ENCODE measurements at places on chromosomes 11 and 22. TPM values are rescaled to one million over a fixed set of nuclear protein-coding genes. Genes with fewer than 3 reads are reported as not detected.
A peak's percentile ranks its signal among the peaks of the same experiment; 100 is the strongest.

Gene CBLIF
- total RNA-seq, result not detected

Gene RAB38
- total RNA-seq, result 9.9 TPM

Gene EXPH5
- total RNA-seq, result 1.8 TPM

DNA sequence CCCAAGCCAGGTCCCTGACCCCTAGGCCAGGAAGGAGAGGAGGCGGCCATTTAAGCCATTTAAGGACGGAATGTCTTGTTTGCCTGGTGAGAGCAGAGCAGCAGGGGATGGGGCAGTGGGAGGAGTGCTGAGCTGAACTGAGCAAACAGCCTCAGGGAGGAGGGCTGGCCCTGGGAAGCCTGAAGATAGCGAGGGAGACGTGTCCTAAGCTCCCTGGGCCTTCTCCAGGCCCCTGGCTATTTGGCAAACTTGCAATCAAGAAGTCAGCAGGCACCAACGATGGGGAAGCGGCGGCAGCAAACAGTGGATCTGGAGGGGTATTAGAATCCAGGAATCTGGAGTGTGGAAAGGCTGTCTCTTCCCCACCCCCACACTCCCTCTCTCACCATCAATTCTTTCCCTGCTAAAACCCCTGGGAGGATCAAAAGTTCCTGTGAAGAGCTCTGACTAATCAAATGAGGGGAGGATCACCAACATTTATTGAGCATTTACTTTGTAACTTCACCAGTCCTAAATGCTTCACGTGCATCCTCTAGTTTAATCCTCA lies 8.8 kb downstream of the BCL9L start:
- H3K27ac ChIP-seq, result peak overlapping the region; percentile 32
- no peaks in the 10 kb centered on the region for H3K27me3 ChIP-seq

DNA sequence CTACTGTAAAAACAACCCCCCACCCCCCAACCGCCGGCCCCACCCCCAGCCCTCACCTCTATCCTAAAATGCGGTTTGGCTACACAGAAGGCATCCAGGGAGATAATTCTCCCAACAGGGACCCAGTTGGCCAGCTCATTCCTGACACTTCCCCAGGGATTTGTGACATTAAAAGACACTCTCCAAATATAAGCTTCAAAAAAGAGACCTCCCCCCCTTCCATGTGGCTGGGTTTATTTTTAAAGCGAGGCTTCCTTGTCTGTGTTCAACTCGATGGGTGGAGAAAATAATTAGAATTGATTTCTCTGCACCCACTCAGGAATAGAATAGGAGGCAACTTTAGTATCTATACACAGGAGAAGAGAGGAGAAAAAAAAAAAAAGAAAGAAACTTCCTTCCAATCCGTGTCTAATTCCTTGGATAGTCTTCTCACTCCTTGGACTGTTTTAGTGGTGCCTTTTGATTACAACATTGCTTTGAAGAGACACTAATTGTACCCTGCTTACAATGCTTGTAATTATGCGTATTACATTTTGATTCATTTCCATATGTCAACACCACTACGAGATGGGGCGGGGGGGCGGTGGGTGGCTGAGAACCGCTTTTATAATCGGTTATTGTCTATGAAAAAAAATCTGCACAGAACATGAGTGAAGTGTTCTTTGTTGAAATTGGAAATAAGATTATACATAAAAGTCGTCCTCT lies 500.4 kb downstream of the MIAT start:
- H3K36me3 ChIP-seq, result no peaks in the 10 kb centered on the region
- no peaks in the 10 kb centered on the region for H3K4me1 ChIP-seq
- H3K27me3 ChIP-seq, result no peaks in the 10 kb centered on the region
- no peak overlapping the region for H3K4me3 ChIP-seq

GRCh38 chr22:37431366-37431765 lies 4.1 kb upstream of the ELFN2 start:
- peaks cover 20% of the 10 kb centered on the region for H3K4me1 ChIP-seq
- peaks cover 71% of the 10 kb centered on the region for H3K27me3 ChIP-seq
- no peak overlapping the region for H3K4me3 ChIP-seq
- H3K27ac ChIP-seq, result no peak overlapping the region
- no peak for DNase-seq

All from thymus (tissue), 14 donors.